ENCODE measurements at places on chromosomes 1 and 21.

DNA sequence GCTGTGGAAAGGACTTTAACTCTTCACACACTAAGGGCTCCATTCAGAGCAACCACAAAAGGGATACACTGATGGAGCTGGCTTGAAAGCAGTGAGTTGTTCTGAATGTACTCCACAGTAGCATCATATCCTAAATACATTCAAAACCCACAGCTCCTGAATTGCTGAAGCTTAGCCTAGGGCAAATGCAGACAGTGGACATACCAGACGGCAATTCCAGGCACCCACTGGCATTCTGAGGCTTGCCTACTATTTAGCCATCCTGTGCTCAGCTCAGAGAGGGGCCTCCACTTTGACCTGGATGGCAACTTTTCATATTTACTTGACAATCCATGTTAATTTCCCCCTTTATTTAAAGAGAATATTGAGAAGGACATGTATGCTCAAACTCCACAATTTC is 303.5 kb downstream of the NTNG1 start:
- DNase-seq = no peak

- DNase-seq = no peak
These were observed 15.0 kb downstream of the TM2D1 start for GRCh38 chr1:61709908-61710289.

DNA sequence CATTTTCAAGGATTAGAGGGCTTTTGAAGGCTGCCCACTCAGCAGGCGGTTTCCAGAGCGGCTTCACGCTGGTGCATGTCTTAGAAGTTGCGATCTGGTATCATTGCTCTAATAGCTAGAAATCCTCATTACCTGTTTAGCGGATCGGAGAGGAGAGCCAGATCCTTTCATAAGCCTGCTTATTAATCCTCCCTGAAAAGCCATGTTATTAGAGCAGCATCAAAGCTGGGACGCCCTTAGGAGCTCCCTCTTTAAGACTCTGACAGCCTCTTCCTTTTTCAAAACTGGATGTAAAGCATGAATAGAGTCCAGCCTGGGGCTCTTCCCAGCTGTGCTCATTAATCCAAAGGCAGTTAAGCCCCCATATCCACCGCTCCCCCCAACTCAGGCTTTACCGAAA is 13.9 kb upstream of the CTSE start:
- no peak for DNase-seq

- no peak for DNase-seq
These were observed 28.1 kb downstream of the EPHA2 start for GRCh38 chr1:16127676-16128337.

- no peak for DNase-seq
These were observed 42.8 kb downstream of the MYSM1 start for GRCh38 chr1:58657082-58657481.

DNA sequence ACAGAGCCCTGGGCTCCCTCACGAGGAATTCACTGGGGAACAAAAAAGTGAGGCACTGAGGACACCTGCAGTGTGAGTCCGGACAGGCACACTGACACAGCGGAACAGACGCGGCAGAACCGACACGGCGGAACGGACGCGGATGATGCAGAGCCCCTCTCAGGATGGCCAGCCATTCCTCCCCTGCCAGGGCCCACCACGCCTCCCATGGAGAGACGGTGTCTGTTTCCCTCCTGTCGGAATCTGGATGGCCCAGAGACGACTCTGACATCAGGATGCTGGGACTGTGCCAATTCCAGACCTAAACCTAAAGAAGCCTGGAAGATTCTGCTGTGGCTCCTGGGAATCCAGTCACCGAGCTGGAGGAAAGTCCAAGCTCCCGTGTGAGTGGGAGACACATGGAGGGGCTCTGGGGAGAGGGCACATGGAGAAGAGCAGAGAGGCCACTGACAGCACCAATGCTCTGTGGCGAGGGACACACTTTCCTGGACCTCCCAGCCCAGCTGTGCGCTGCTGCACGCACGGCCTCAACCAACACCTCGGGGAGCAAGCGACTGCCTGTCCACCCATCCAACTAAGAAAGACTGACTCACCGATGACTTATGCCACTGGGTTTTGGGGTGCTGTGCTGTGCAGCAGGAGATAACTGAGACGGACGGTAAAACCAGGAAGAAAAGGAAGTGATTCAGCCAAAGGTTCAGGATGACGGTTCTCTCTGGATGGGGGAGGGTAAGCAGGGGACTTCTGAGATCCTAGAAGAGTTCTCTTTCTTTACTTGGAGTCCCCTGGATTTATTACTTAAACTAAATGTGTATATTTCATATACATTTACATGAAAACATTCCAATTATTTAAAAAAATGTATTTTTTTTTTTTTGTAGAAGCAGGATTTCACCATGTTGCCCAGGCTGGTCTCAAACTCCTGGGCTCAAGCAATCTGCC is 23.3 kb downstream of the ZBTB17 start:
- no peak for DNase-seq

- no peak for DNase-seq
These were observed 28.3 kb downstream of the PRMT2 start for GRCh38 chr21:46663754-46664153.

GRCh38 chr1:241422470-241422869 is 65.5 kb upstream of the RGS7 start:
- no peak for DNase-seq

- DNase-seq = peak; percentile 20
These were observed 23.6 kb downstream of the ZBTB18 start for GRCh38 chr1:244074559-244075171.

DNA sequence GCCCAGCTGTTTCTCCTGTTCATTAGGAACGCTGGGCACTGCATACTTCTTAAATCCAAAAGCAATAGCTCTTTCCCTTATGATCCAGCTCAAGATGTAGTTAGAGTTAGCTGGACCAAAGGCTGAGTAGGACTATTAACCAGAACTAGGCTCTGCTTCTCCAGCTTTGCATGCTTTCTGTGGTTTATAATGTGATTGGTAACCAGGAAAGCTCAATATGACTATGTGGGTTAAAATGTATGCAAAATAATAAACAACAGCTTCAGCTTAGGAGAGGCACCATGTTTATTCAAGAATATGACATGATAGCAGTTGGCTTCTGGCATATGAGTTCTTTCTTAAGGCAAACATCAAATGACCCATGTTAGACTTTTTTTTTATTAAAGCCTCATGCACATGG is 73.8 kb downstream of the LYPLAL1 start:
- DNase-seq = no peak

DNA sequence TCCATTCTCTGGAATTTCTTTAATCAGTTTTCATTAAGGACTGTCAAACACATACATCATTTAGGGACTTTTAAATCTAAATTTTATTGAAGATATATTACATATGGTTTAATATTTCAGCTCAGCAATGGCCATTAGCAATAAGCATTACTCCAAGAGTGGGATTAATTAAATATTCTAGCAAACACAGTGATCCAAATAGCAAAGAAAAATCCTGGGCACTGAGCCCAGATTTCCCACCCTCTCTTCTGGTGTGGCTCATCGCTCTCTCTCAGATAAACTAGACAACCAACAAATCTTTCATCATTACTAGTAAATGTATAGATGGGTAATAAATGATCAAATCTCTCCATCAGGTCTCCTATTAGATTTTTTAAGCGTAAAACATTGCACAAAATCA is 53.5 kb upstream of the FOXD3 start:
- no peak for DNase-seq

- no peak for DNase-seq
These were observed 360.8 kb downstream of the GPATCH2 start for GRCh38 chr1:217270101-217270500.

DNA sequence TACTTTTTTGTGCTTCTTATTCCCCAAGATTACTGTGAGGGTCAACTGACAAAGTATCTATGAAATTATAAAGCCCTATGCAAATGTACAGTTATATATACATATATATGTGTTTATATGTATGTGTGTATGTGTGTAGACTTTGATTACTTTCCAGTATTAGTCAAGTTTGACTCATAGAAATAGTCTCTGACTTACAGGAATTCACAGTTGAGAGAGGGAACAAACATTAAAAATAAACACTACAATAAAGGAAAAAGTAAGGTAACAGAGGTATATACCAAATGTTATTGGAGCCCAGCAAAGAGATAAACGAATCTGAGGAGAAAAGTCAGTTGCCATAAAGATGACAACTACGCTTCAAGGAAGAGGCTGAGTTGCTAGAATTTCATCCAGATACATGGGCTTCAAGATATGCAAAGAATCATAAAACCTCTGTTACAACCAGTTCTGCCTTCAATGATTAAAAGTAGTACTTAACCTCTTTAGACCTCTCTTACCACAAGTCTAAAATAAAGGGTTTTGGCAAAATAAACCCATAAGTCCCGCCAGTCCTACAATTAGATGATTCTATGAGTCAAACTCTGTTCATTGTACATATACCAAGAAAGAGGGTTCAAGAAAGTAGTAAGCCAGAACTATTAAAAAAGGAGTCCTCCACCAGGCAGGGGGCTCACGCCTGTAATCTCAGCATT is 7.2 kb downstream of the IFT25 start:
- no peak for DNase-seq

DNA sequence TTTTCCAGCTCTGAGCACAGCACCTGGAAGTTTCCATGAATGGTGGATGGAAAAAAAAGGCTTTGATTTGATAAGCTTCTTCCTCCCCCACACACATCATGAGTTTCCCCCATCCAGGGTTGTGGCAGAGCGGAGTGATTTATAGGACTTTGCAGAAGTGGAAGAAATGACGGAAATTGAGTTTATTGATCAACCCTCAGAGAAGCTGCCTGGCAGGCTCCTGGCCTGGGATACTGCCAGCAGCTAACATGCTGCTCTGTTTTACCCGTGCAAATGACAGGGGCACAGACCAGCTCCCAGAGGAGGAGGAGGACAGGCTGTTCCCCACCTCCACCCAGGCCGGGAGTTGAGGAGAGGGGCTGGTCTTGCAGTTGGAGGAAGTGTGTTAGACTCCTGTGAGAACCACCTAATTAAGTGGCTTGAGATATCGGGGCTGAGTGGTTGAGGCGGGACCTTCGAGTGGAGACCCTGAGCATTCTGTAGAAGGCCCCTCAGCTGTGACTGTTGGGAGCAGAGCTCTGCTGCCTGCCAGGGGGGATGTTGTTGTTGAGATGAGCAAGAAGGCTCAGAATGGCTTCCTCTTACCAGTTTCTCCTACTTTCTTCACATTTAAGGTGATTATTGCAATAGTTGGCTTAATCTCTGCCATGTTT is 21.8 kb downstream of the ADORA1 start:
- no peak for DNase-seq

DNA sequence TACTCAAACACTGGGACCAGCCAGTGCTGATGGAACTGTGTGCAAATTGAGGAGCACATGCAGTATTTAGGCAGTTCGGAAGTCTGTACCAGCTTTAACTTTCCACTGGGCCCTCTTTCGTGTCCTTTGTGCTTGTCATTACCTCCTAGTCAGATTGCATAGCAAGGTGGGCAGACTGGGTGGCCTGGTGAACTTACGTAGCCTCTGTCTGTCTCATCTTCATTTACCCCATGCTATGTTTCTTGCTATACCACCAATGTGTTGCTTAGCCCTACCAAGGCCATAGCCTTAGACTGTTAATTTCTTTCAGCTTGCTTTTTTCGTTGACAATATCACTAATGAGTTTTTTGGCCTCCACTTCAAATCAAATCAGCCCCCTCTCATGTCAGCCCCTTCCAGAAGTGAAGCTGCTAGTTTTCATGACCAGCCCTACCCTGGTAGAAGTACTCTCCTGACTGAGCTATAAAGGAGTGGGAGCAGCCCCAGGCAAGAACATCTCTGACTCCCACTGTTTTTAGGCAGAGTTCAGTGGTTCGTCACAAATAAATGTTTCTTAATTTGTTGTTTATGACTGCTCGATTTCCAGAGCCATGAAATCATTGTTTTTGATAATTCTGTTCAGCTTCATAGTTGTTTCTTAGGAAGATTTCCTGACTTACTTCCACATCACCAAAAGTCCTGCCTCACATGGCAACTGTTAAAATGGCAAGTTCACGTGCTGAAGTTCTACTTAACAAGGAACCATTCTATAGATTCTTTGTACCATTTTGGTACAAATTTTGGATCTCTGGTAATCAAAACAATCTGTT is 19.3 kb downstream of the PRKACB start:
- DNase-seq = no peak

GRCh38 chr1:47361380-47361779 is 27.8 kb downstream of the CMPK1 start:
- DNase-seq = no peak

Data from stimulated activated CD8-positive, alpha-beta memory T cell treated with anti-CD3 and anti-CD28 coated beads, Interleukin-4, amount 100 ng/mL, for 1 hour (primary cell).